ENCODE measurements at places on chromosomes 7 and 10.
A peak's percentile ranks its signal among the peaks of the same experiment; 100 is the strongest.

GRCh38 chr7:47356261-47356660 is 225.7 kb downstream of the TNS3 start:
- DNase-seq, result no peak

DNA sequence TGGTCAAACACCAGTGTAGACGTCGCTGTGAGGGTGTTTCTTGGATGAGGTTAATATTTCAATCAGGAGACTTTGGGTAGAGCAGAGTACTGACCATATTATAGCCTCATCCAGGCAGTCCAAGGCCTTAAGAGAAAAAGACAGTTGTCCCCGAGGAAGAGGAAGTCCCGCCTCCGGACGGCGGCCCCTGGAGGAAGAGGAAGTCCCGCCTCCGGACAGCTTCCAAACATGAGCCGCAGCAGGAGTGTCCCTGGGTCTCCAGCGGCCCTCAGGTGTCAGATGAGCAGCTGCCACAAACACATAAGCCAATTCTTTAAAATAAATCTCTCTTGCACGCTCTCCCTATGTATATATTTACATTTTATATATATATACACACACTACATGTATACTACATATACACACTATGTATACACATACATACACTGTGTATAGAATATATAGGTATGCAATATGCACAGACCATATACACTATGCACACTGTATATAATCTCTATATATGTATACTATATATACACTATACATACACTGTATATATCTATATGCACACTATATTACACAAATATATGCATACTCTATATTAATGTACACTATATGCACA is 37.5 kb downstream of the PWWP2B start:
- peak; percentile 34 for DNase-seq

DNA sequence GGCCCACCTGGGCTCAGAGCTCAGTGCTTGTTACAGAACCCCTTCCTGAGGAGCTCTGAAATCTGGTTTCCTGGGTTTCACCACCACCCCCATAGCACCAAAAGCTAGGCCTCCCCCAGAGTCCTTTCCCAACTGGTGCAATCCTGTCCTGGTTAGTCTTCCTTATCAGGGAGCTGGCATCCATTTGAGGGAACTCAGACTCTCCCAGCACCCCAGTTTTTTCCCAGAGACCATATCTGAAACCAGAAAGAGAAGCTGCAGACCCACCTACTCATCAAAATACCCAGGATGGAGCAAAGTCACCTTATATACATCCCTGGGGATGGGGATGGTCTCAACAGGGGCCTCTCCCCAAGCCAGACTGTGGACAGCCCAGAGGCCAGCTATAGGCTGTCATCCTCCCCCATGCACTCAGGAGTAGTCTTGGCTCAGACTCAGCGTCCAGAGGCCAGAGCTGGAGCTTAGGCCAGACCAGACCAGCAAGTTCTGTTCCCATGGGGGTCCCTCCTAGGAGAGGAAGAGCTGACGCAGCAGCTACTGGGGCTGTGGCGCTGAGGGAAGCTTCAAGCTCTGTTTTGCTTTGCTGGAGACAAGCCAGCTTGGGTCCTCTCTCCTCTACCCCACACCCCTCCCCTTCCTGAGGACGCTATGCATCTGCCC is 3.0 kb downstream of the TBATA start:
- DNase-seq, result no peak

- DNase-seq, result no peak
Observed at GRCh38 chr10:3825244-3825643, 40.2 kb upstream of the KLF6 start.

GRCh38 chr7:18087026-18087686 is 59.5 kb upstream of the PRPS1L1 start:
- no peak for DNase-seq

All from activated T-cell treated with anti-CD3 and anti-CD28 coated beads, Interleukin-2, amount 50 U/mL, for 4 hours (primary cell).